K562 (cell line): ENCODE measurements at places on chromosomes 3 and 15.

- no peak for DNase-seq
Observed at GRCh38 chr3:123773681-123774431, 110.3 kb downstream of the MYLK start.

DNA sequence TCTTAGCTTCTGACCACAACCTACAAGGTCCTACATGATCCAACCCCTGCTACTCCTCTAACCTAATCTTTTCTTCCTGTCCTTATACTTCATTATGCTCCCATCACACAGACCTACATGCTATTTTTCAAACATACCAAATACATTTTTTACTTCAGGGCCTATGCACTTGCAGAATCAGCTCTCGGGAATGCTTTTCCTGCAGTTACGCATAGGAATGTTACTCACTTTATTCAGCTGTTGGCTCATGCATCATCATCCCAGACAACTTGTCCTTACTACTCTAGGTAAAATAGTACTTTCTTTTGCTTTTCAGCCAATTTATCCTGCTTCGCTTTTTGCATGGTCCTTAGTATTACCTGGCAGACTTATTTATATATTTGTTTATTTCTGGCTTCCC lies 105.6 kb downstream of the OXSM start:
- DNase-seq = no peak

DNA sequence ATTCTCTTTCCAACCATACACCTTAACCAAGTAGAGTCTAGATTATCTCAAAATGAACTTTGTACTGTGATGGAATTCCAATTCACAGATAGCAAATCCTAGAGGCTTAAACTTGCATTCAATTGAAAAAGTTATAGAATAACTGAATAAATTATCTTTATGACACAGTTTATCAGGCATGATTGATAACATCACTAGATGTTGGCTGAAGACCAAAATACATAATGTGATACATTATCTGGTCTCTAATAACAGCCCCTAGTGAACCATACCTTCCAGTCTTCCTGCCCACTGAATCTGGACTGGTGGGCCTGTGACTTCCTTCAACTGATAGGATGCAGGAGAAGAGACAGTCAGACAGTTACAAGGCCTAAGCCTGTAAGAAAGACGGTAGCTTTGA lies 165.2 kb upstream of the CMC1 start:
- no peak for DNase-seq

- DNase-seq = no peak
Observed at GRCh38 chr3:144549166-144549565, 577.5 kb downstream of the DIPK2A start.

GRCh38 chr3:78647726-78648125 lies 1120.1 kb downstream of the ROBO1 start:
- DNase-seq = no peak
